ENCODE measurements at places on chromosomes 13 and 19. TPM values are rescaled to one million over a fixed set of nuclear protein-coding genes. Genes with fewer than 3 reads are reported as not detected.

The ZNF560 gene
- 5.5 TPM for total RNA-seq

The PRTN3 gene
- not detected for total RNA-seq

The ZNF724 gene
- 22.1 TPM for total RNA-seq

The ADAMTSL5 gene
- not detected for total RNA-seq

The NLRP7 gene
- total RNA-seq = not detected

The SIGLEC9 gene
- not detected for total RNA-seq

The NFIX gene
- 8.3 TPM for total RNA-seq

The DGKH gene
- 6.7 TPM for total RNA-seq

The RFC3 gene
- total RNA-seq = 56.9 TPM

GRCh38 chr19:5977222-5977784 is 637 bp downstream of the RANBP3 start:
- DNase-seq = no peak

- no peak for DNase-seq
Observed at GRCh38 chr19:49200238-49200862, 42.8 kb downstream of the TRPM4 start.

GRCh38 chr19:46660551-46661019 is 397 bp downstream of the DACT3 start:
- no peak for DNase-seq

DNA sequence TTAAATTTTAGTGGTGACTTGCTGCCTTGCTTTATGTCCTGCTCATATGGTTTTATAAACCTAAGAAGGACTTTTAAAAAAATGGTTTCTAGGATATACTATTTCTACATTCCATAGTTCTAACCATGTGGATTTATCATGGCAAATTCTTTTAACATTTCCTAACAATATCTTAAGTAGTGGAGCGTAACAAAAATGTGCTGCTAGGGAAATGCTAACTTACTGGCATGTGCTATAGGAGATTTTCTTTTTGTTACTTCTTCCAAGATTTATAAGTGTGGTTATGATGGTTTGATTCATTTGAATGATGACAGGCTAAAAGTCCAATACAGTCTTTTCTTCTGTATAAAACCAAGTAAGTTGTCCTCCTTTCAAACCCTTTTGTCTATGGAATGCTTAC is 713.7 kb downstream of the SLITRK1 start:
- no peak for DNase-seq

DNA sequence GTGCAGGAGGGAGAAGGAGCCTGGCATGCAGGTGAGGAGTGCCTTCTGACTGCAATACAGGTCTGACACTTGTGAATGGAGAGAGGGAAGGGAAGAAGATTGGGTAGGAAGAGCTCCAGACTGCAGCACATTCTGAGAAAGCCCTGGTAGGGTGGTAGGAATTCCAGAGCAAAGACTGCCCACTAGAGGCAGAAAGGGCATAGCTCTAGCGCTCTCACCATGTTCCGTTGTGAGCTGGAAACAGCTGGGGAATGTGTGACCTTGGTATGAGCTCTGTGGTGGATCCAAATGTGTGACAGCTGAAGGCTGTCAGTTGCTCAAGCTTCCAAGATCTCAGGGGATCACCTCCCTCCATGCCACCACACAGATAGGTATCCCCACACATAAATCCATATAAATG is 2.9 kb upstream of the MTUS2 start:
- no peak for DNase-seq

GRCh38 chr19:4042731-4043082 is 24.0 kb downstream of the ZBTB7A start:
- DNase-seq = no peak

GRCh38 chr19:46728693-46729339 is 11.9 kb upstream of the PRKD2 start:
- peak; percentile 74 for DNase-seq

- DNase-seq = peak; percentile 86
Observed at GRCh38 chr13:33610438-33611120, 207.4 kb upstream of the RFC3 start.

GRCh38 chr19:47176627-47177090 is 46.0 kb downstream of the SAE1 start:
- peak; percentile 40 for DNase-seq

GRCh38 chr19:29576761-29577648 is 29.1 kb upstream of the POP4 start:
- DNase-seq = peak; percentile 87

DNA sequence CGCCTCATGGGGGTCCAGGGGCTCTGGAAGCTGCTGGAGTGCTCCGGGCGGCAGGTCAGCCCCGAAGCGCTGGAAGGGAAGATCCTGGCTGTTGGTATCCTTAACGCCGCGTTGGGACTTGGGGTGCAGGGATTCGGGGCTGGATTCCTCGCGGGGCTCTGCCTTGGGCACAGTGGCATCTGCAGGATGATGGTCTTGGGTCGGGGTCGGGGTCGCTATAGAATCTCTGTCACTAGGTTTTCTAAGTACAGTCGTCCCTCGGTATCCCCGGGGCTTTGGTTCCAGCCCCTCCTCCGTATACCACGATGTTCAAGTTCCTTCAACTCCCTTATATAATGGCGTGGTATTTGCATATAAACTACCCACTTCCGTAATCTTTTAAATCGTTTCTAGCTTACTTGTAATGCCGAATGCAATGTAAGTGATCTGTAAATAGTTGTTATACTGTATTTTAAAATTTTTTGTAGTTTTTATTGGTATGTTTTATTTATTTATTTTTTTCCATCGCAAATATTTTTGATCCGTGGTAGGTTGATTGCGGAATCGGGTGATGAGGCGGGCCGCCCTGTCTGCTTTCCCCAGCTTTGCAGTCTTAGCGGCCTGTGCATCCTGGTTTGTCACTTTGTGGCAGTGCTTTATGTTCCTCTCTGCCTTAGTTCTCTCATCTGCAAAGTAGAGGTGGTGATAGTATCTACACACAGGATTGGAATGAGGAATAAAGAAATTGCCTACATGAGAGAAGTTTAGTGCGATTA is 606 bp downstream of the ERCC5 start:
- DNase-seq = peak; percentile 29

GRCh38 chr19:3336680-3337523 is 29.5 kb upstream of the NFIC start:
- DNase-seq = peak; percentile 68

- peak; percentile 78 for DNase-seq
Observed at GRCh38 chr19:18340190-18340989, at the start of gene PGPEP1. Gene PGPEP1, plus strand, starts transcription at chr19:18340598. Its CDS starts 84 bp downstream, at chr19:18340682.

GRCh38 chr13:47186471-47186870 is 289.6 kb upstream of the HTR2A start:
- DNase-seq = no peak

DNA sequence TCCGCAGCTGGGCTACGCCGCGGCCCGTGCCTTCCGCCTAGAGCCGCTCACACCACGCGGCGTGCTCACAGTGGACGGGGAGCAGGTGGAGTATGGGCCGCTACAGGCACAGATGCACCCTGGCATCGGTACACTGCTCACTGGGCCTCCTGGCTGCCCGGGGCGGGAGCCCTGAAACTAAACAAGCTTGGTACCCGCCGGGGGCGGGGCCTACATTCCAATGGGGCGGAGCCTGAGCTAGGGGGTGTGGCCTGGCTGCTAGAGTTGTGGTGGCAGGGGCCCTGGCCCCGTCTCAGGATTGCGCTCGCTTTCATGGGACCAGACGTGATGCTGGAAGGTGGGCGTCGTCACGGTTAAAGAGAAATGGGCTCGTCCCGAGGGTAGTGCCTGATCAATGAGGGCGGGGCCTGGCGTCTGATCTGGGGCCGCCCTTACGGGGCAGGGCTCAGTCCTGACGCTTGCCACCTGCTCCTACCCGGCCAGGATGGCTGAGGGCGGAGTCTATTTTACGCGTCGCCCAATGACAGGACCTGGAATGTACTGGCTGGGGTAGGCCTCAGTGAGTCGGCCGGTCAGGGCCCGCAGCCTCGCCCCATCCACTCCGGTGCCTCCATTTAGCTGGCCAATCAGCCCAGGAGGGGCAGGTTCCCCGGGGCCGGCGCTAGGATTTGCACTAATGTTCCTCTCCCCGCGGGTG is 7.4 kb downstream of the DBP start:
- peak; percentile 16 for DNase-seq

DNA sequence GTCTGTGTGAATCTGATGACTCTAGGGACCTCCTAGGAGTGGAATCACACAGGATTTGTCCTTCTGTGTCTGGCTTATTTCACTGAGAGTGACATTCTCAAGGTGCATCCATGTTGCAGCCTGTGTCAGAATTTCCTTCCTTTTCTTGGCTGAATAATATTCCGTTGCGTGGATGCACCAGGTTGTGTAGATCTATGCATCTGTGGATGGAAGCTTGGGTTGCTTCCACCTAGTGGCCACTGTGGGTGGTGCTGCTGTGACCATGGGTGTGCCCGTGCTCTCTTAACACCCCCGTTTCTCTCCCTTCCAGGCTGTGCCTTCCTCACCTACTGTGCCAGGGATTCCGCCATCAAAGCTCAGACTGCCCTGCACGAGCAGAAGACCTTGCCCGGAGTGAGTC is 26.2 kb downstream of the CELF5 start:
- peak; percentile 48 for DNase-seq

DNA sequence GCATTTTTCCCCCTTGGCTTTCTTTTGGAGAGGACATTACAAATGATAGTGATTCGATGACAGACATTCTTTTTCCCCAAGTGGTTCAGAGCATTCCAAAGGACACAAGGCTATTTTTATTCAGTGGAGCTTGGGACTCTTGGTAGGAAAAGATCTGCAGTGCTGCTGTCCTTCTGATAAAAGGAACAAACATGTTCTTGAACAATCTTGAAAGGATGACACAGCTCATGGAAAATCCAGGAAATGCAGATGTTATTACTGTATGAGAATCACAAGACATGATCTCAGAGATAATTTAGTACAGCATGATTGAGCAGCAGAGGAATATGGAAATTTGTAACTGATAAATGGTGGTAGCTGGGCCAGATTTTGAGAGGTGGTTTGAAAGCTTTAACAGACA is 96.2 kb upstream of the RFC3 start:
- no peak for DNase-seq

DNA sequence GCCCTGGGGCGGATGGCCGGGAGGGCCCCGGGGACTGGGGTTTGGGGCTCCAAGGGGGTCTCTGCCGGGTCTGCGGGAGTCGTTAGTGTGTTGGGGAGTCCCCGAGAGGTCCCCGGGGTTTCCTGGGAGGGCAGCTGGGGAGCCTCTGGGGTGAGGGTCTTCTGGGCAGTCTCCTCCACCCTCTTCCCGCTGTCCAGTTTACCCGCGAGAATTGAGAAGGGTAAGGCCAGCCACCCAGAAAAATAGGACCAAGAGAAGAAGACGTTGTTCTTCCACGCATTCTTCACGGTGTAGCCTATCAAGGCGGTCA is 1.0 kb upstream of the ETFB start:
- no peak for DNase-seq

- DNase-seq = no peak
Observed at GRCh38 chr13:109157275-109157674, 527.9 kb downstream of the MYO16 start.

- no peak for DNase-seq
Observed at GRCh38 chr19:28409859-28410258, 803.1 kb downstream of the UQCRFS1 start.

GRCh38 chr13:50613356-50613831 is 230.1 kb downstream of the DLEU7 start:
- no peak for DNase-seq

DNA sequence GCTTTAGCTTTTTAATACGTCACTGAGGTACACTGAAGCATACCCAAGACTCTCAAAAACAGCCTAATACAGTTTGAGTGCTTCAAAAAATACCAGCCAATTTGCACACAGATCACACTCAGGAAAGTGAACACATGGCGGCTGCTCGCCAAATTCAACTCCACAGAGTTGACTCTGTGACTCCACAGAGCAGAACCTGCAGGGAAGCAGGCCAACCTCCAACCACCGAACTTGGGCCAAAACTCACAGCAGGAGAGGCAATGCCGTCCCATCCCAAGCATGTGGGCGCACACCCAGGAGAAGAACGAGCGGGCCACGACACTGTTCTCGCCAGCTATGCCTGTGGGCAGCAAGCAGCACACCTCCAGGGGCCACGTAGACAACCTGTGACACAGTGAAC is 21.1 kb downstream of the ELL start:
- DNase-seq = no peak

Data from Daoy (cell line).